ENCODE measurements at places on chromosomes 11 and 22.

GRCh38 chr22:30891781-30892180 is 76.8 kb downstream of the MORC2 start:
- no peak for DNase-seq

DNA sequence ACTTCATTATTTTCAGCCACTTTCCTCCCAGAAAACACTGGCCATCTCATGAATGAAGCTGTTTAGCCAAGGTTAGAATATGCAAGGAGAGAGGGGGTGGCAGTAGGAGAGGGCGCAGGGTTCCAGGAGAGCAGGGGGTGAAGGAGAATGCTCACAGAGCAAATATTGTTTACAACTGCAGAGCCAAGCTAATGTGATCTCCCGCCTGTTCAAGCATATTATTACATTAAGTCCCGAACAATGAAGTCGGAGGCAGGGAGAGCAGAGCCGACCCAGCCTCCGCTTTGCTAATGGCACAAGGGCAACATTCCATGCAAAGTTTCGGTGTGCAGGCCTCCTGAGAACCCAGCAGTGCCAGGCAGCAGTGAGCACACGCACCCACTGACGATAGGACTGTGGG is 80.1 kb downstream of the MICAL3 start:
- DNase-seq = no peak

- DNase-seq = no peak
These were observed 27.2 kb downstream of the STIM1 start for GRCh38 chr11:3882655-3883054.

- no peak for DNase-seq
These were observed 24.1 kb downstream of the ZBTB16 start for GRCh38 chr11:114083391-114084252.

GRCh38 chr11:131108760-131109159 is 192.5 kb upstream of the SNX19 start:
- DNase-seq = no peak

GRCh38 chr22:50739894-50740293 is 1.9 kb downstream of the ACR start:
- DNase-seq = no peak

DNA sequence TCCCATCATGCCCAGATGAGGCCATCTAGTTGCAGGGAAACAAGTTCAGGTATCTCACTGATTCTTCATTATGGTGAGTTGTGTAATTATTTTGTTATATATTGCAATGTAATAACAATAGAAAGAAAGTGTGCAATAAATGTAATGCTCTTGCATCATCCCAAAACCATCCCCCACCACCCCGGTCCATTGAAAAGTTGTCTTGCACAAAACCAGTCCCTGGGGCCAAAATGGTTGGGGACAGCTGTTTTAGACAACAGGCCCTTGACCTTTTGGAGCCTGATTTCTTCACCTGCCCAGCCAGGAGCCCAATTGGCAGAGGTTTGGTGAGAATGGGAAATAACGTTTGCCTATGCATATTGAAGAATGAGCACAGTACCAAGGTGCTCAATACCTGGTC is 15.9 kb downstream of the MPEG1 start:
- no peak for DNase-seq

GRCh38 chr22:44097263-44098020 is 73.3 kb downstream of the PARVB start:
- no peak for DNase-seq

DNA sequence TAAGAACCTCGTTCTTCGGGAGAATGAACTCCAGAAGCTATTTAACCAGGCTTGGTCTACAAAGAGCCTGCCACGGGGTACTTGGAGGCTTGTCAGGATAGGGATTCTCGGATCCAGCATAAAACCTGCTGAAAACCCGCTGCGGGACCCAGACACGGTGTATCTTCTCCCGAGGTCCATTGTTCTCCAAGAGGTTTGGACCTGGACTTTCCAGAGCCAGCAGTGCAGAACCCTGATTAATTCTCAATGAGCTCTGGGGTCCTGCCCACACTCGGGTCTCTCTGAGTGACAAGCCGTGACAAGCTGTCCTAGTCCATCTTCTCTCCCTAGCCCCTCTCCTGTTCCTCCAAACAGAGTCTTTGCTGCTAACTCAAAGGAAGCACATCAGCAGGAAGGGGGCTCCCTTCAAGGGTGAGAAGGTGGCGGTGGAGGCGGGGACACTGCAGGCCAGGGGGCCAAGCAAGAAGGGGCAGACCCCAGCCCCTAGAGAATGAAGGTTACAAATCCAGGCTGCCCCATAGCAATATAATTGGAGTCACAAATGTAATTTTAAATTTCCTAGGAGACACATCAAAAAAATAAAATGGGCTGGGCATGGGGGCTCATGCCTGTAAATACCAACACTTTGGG is 12.2 kb downstream of the SHANK2 start:
- DNase-seq = no peak

DNA sequence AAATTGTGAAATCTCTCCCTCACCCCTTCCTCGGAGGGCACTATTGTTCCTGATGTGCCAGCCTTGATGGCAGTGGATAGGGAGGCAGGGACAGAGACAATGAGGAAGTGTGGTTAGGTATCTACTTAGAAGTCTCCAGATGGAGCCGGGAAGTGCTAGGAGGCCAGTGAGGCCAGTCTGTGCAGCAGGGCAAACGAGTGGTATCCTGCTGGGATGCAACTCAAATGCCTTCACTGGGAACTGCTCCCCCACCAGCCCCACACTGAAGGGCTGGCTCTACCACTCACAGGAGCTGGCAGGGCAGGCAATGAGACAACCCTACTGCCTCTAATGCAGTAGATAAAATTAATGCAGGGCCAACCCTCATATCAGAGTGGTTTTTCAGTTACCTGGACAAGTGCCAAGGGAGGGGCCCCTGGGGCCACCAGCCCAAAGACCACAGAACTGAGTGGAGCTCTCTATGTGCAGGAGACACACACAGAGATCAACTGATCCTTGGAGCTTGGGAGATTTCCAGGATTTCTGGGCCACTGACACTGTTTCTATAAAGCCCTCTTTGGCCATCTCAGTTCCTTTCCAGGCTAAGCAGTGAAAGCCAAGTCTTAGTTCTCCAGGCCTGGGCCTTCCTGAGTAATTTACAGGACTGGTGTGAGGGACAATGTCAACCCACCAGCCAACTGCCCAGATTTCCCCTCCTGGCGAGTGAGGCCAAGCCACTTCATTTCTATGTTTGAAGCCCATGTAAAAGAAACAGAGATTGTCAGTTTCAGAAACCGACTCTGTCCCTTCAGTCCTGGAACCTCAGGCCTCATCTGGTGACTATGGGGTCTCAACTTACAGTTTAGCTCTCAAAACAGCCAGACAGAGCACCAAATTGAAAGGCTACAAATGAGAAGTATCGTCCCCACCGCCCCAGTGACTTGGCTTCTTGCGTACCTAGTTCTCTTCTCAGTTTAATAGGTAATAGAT is 4.1 kb downstream of the MIF start:
- DNase-seq = no peak

DNA sequence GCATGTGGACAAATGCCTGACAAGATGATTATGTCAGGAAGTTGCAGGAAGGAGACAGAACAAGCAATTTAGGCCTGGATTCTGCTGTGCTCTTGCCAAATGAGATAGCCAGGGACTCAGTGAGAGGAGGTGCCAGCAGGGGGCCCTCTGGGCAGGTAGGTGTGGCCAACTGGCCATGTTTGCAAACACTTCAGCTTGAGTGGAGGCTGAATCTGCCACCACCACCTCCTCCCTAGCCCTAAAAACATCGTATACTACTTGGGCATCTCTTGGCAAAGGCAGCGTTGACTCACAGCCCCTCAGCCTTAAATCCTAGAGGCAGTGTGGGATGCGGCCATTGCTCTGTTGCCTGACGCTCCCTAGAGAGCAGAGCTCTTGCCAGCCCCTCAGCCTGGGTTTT is 95.1 kb upstream of the PLET1 start:
- DNase-seq = no peak

DNA sequence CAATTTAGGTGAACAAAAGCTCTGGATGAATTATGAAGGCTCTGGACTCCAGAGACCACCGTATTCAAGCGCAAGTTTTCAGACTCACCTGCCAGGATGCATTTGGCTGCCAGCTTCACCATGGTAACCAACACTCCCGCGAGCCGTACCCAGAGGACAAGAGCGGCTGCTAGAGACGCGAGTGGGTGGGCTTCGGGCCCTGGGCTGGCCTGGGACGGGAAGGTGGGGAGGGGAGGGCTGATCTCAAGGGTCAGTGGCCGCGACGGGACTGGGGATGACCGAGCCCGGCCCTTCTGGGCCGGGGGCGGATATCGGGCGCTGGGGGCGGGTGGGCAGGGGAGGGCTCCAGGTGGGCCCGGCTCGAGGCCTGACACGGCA is 344 bp downstream of the IFT27 start:
- peak; percentile 50 for DNase-seq

- DNase-seq = no peak
These were observed 21.5 kb downstream of the NAV2 start for GRCh38 chr11:19734171-19734570.
